Activated naive CD8-positive, alpha-beta T cell treated with anti-CD3 and anti-CD28 coated beads, Interleukin-2, amount 50 U/mL, for 16 hours (primary cell): ENCODE measurements at places on chromosomes 6 and 20.

- peak; percentile 14 for DNase-seq
Measured at GRCh38 chr6:26607434-26608230, 10.9 kb downstream of the ABT1 start.

GRCh38 chr6:30997301-30997700, 13.0 kb upstream of the MUC22 start:
- DNase-seq = no peak

DNA sequence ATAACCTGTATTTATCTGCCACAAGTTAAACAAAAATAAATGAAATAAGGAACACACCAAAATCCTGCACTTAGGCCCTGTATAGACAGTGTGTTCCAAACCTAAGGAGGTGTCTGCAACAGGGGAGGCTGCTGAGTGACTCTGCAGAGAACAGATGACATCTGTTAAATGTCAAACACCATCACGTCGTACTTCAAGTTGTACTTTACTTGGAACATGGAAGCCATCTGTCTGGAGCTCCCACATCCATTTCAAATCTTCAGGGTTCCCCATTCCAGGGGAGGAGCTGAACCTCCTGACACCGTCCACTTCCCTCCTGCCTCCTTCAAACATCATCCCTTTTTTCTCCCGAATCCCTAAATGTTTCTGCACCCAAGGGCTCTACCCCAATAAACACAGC, 1.8 kb upstream of the MAP7 start:
- DNase-seq = no peak

DNA sequence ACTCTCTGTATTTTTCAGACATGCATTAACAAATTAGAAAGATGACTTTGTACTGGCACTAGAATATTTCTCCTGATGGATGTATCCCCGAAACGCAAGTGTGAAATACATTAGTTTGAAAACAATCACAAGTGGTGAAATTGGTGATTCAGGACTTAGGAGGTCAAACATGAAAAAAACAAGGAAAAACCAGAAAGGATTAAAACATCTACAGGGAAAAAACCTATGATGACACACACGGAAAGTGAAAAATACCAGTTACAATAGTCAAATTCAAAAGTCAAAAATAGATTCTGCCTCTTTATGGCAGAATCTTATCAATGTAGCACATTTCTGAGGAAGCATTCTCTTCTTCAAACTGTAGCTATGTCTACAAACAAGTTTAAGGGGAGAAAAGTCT, 129.0 kb upstream of the SGK1 start:
- DNase-seq = no peak

DNA sequence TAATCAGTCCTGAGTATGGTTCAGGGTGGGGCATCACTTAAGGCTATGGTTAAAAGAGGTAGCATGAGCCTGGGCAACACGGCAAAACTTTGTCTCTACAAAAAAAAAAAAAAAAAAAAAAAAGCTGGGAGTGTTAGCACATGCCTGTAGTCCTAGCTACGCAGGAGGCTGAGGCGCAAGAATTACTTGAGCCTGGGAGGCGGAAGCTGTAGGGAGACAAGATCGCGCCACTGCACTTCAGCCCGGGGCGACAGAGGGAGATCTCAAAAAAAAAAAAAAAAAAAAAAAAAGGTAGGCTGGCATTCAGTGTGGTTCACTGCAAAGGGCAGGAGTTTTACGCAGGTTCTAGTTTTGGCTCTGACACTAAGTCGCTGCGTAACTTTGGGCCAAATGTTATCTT, 15.1 kb downstream of the ELOVL2 start:
- DNase-seq = no peak

- DNase-seq = no peak
Measured at GRCh38 chr6:11586536-11586935, 49.0 kb downstream of the TMEM170B start.

DNA sequence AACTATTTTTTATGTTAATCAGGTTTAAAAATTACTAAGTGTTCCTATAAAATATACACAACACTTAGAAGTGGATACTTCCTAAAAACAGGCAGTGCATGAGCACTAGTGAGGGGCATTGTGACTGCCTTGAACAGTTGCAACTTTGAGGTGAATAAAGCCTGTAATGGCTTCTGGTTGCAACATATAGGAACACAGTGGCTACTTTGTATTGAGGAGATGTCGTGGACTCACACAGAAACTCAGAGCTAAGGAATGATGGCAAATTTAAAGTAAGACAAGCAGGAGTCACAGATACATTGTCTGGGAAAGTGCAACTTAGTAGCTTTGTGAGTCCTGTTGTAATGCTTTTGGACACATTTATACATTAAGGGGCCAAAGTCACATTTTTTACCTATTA, 861 bp upstream of the HLA-A start:
- DNase-seq = no peak

DNA sequence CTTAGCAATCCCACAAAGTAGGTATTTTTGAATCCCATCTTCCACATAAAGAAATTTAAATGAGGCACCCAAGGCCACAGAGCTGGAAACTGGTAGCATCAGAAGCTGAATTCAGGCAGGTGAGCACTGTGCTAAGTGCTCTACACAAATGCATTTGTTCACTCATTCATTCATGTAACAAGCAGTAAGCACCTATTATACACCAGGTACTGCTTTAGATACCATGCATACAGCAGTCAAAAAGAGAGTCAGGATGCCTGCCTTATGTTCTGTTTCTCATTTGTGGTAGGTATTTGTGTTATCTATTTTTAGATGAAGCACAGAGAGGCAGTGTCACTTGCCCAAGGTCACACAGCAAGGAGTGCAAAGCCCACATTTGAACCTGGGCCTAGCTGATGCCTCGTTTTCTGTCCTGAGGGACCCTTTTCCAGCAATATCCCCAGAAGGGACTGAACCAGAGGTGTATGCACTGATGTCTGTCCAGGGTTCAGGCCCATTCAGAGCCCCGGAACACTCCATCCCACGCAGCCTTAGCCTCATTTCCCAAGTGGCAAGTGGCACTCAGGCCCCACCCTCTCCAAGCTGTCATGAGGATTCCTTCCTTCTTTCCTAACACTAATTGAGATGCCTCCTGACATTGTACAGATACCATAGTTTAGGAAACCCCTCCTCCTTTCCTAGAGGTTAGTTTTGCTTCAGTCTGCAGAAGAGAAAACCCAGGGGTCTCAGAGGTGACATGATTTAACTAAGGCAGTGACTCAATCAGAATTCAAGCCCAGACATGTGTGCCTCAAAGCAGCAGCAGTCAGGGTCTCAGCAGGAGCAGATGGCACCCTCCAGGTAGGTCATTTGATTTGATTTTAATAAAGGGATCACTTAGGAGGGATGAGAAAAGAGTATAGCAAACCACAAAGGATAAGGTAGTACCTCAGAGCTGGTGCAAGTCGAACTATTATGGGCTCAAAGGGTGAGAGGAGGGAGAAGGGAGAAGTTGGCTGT, 61.2 kb upstream of the SIRPA start:
- DNase-seq = no peak

DNA sequence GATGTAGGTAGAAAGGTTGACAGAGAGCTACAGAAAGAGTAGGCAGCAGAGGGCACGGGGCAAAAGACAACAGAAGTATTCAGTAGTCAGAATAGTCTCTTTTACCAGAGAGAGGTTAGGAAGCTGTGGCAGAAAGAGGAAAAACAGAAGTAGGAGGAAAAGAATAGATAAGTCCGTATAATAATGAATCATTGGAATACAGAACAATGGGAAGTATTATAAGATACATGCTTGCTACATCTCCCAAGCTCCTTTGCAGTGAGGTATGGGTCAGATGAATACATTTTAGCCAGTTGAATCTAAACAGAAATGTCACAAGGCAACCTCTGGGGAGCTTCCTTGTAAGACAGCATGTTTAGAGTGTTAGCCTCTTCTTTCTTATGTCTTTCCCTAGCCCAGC, 570.5 kb upstream of the CITED2 start:
- DNase-seq = no peak

GRCh38 chr6:39389484-39389767, 66.9 kb upstream of the KCNK16 start:
- no peak for DNase-seq

GRCh38 chr20:60331688-60332300, 373.6 kb downstream of the CDH26 start:
- no peak for DNase-seq

GRCh38 chr6:147447835-147448611, 60.5 kb upstream of the SAMD5 start:
- DNase-seq = no peak

- no peak for DNase-seq
Measured at GRCh38 chr20:50163570-50164317, 10.2 kb upstream of the PEDS1 start.

DNA sequence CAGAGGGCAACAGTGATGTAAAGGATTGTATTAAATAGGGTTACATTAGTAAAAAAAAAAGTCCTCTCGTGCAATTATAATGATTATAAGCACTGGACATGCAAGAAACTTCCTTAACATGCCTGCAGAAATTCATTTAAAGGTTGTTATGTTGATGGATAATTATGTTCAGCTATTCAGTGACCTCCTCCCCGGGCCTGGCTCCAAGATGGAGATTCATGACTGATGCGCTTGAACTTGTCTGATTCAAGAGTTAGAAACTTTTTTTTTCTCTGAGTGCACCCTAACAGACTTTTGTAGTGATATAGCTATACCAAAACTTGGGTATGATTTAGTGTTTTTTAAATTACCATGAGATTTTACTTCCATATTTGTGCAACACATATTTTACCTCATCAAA, 1170.0 kb upstream of the CITED2 start:
- DNase-seq = no peak

GRCh38 chr20:56605261-56605996, 23.7 kb upstream of the TFAP2C start:
- no peak for DNase-seq
